ENCODE measurements at places on chromosomes 1 and 21.

DNA sequence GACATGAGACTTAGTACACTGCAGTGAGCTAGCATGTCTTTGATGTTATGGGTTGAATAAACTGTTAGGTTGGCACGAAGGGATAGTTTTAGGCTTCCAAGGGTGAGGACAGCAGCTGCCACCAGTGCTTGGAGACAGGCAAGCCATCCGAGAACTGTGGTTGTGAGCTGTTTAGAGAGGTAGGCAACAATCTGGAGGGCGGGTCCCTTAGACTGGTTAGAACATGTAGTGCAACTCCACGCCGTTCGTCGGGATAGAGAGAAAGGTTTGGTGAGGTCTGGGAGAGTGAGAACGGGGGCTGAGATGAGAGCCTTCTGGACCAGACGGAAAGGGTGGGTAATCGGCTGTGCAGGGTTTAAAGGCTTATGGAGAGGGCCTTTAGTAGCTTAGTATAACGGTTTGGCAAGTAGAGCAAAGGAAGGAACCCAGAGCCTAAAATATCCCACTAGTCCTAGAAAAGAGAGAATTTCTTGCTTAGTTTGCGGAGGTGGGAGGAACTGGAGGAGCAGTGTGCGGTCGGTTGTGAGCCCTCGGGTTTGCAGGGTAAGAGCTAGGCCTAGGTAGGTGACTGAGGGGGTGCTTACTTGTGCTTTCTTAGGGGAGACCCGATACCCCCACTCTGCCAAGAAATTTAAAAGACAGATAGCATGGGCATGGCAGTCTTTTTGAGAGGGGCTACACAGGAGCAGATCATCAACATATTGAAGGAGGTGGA is 72.8 kb downstream of the CNST start:
- DNase-seq, result no peak

DNA sequence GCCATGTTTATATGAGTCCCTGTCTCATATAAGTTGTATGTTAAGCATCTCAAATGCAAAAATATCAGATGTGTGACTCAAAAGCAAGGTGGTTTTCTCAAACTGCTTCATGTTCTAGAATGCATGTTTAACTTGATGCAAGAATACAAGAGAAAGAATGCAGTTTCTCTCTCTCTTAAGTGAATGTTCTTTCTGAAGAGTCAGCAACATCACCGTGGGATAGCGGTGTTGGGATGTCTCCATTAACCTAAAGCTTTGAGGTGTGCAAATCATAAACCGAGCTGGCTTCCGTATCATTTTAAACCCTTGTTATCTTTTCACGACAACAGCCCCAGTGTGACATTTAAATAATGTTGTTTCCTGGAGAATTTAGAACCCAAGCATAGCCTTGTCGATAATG is 48.4 kb upstream of the TARBP1 start:
- no peak for DNase-seq

GRCh38 chr1:15501208-15502032 is 22.6 kb downstream of the CASP9 start:
- DNase-seq, result peak; percentile 30

- no peak for DNase-seq
These were observed 63.4 kb downstream of the CD2 start for GRCh38 chr1:116817582-116818064.

DNA sequence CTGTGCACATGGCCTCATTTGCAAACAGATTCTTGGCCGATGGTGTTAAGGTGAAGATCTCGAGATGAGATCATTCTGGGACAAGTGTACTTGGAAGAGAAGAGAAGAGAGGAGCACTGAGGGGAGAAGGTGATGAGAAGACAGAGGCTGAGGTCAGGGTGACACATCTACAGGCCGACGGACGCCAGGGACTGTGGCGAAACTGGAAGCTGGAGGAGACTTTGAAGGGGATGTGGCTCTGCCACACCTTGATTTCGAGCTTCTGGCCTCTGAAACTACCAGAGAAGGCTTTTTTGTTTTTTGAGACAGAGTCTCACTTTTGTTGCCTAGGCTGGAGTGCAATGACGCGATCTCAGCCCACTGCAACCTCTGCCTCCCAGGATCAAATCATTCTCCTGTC is 137.5 kb upstream of the TMEM51 start:
- no peak for DNase-seq

- DNase-seq, result no peak
These were observed 49.4 kb upstream of the RGS7 start for GRCh38 chr1:241406421-241406820.

GRCh38 chr1:30242168-30242567 is 481.2 kb downstream of the MATN1 start:
- DNase-seq, result no peak

GRCh38 chr1:47431534-47431933 is 6.3 kb upstream of the FOXD2 start:
- no peak for DNase-seq

GRCh38 chr21:34939673-34940331 is 109.3 kb downstream of the RUNX1 start:
- DNase-seq, result no peak

GRCh38 chr21:39873687-39874086 is 6.4 kb downstream of the PCP4 start:
- no peak for DNase-seq

- DNase-seq, result no peak
These were observed 209.6 kb upstream of the DPYD start for GRCh38 chr1:98130408-98130807.

GRCh38 chr1:102219463-102219862 is 222.7 kb upstream of the OLFM3 start:
- DNase-seq, result no peak
